ENCODE measurements at places on chromosomes 6 and 20.

DNA sequence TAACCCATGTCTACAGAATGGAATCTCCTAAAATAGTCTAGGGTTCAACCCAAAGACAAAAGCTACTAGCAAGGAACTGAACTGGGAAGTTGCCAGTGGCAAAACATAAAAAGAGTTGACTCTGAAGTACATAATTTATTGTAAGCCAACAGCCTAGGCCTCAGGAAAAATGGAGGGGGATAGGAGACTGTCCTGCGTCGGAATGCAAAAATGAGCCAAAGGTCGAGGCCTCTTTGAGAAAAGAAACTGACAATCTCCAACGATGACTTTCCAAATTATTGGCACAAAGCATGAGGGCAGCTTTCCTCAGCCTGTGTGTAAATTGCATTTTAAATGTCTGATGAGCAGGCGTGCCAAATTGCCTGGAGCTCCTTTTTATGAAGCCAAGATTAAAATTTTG lies 2.1 kb downstream of the COL12A1 start:
- no peak for DNase-seq

GRCh38 chr6:163083141-163083540 lies 331.4 kb upstream of the QKI start:
- no peak for DNase-seq

DNA sequence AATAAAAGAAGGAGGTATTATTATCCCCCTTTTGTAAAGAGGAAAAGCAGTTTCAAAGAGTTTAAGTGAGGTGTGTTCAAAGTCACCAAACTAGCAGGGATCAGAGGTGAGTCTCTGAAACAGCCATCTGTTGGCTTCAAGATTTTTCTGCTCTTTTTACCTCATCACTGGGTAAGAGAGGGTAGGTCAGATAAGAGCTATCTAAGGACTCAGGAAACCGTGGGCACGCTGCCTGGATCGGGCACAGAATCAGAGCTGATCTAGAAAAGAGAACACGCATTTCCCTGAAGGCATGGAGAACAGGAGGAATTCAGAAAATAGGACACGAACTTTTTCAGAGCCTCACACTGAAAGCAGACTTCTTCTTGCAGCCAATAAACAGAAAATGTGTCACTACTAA lies 65.8 kb upstream of the LY86 start:
- DNase-seq, result no peak

GRCh38 chr6:108564178-108564577 lies 3.5 kb downstream of the FOXO3 start:
- DNase-seq, result peak; percentile 14

DNA sequence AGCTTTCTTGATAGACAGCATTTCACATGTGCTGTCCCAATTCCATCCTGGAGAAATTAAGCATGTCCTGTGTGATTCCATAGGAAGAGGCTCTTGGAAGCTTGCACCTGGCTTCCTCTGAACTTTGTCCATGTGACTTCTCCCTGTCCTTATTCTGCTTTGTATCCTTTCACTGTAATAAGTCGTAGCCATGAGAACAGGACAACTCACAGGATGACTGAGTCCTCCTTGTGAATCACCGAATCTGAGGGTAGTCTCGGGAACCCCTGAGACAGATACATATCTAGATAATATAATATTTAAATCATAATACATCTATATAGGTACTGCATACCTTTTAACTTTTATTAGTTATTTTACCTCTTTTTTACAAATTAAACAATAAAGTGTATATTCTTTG lies 156.7 kb upstream of the THEMIS start:
- no peak for DNase-seq

DNA sequence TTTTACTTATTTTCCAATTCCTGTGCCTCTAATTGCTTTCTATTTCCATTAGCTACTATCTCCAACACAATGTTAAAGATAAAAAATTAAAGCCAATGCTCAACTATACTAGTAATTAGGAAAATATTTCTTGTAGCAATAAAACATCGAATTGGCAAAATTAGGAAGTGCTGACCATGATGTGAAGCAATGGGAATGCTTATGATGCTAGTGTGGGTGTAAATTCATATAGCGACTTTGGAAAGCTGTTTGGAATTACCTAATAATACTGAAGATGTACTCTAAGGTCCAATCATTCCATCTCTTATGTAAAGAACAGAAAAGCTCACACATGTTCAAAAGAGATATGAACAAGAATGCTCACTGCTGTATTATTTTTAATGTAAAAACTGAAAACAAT lies 78.2 kb downstream of the UBE3D start:
- no peak for DNase-seq

GRCh38 chr20:3068075-3068474 lies 3.3 kb upstream of the OXT start:
- no peak for DNase-seq

DNA sequence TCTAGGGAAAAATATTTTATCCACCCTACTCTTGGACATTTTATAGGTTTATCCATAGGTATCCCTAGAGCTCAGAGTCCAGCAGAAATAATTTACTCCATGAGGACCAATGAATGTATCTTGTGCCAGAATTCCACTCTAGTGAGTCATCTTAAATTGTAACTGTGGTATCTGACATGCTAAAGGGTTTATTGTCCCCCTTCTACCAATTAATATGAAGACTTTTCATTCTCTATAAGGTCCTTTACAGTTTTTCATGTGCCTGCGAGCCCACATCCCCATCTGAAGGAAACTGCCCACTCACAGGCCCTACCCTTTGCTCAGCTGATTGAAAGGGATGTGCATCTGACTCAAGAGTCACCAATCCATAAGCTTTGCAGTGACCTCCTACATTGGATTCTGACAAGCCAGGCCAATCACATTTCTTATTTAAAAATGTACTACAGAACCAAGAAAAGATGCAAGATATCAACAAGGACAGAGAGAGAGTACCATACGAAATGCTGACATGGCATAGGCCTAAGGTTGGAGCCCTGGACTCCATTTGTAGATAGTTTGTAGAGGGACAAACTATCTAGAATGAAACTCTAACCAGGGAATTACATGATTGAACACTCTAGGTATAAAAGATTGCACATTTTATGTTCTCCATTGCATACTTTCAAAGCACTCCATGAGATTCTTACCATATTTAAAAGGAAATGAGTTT lies 93.4 kb upstream of the DEFB112 start:
- no peak for DNase-seq

- DNase-seq, result no peak
Measured at GRCh38 chr20:60101201-60101890, 143.1 kb downstream of the CDH26 start.
